ENCODE measurements at places on chromosomes 2 and 18.

DNA sequence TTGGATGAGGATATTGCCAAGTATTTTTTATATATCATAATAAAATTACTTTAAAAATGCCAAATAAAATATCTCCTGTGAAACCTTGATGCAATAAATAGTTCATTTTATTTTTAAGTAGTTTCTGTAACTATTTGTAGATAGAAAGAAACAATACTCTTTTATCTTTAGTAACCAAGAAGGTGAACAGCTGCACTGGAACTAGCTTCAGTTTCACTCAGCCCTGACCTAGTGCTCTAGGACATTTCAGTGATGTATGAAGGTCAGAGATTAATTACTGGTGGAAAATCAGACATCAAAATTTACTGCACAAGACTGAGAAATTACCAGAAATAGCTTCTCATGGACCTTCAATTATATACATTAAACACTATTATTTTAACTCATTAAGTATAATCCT lies 1305.0 kb downstream of the CNTNAP5 start:
- DNase-seq, result no peak

DNA sequence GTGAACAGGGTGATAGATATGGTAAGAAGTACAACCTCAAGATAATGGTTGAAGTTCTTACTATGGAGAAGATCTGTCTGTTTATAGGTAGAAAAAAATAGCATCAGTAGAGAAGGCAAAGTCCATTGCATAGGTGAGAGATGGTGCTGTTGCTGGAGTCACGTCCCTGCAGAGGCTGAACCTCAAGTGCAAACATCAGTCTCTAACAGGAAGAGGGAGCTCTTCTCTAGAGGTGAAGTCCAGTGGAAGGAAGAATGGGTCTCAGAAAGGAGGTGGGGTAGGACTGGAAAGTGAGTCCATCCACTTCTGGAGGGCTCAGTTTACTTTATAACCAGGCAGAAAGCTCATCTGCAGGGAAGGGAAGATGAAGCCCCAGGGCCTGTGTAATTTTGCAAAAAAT lies 337.7 kb downstream of the MEIS1 start:
- no peak for DNase-seq

DNA sequence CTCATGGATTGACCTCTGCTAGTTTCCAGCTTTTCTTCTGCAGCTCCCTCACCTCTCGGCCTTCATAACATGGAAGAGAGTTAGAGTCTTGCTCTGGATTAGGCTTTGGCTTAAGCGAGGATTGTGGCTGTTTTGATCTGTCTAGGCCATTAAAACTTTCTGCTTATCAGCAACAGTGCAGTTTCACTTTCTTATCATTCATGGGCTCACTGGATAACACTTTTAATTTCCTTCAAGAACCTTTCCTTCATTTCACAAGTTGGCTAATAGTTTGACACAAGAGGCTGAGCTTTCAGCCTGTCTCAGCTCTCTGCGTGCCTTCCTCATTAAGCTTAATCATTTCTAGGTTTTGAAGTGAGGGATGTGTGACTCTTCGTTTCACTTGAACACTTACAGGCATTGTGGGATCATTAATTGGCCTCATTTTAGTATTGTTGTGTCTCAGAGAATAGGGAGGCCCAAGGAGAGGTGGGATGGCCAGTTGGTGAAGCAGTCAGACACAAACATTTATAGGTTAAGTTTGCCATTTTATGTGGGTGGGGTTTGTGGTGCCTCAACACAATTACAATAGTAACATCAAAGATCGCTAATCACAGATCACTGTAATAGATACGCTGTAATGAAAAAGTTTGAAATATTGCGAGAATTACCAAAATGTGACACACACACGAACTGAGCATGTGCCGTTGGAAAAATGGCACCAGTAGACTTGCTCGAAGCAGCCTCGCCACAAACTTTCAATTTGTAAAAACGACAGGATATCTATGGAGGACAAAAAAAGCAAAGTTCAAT lies 129.3 kb downstream of the ZNF236 start:
- peak; percentile 59 for DNase-seq

GRCh38 chr2:233433794-233434193 lies 79.5 kb downstream of the DGKD start:
- no peak for DNase-seq

DNA sequence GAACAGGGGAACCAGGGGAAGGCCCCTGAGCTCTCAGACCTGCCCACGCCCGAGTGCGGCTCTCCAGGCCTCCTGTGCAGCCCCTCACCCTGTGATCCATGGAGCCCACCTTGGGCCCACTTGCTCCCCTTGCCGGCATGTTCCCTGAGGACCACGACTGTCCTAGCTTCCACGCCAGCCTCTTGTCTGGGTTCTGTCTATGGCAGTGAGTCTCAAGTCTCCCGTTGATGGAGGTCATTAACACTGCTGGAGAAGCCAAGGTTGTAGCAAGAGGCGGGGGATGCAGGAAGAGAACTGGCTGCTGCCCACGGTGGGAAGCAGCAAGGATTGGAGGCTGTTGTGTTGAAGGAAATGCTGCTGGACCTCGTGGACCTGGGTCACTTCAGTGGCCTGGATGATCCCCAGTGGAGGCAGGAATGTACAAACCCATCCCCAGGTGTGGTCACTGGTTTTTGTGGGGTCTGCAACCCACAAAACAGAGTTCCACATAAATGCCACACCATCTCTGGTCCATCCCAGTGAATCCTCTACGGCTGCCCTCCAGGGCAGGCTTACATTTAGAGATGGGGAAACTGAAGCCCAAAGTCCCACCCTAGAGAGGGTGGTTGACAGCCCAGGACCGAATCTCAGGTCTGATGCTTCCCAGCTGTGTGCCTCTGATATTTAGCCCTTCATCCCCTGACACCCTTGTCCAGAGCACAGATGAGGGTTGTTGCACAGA lies 150.3 kb downstream of the NDUFA10 start:
- DNase-seq, result no peak

- no peak for DNase-seq
Observed at GRCh38 chr2:192783643-192784042, 588.9 kb upstream of the TMEFF2 start.

DNA sequence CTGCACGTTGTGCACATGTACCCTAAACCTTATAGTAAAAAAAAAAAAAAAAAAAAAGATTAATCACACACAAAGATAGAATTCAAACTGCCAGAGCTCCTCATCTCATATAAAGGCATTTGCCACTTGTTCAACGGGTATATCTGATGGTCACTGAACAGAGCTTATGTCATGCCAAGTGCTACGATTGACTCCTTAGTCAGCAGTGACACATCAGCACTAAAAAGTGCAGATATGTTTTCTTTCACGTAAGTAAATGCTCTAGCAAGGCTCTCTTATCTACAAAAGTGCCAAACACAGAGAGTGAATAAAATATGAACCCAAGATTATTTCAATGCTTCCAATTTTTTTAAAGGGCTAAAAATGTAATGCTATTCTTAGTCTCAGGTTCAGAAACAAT lies 1.1 kb downstream of the LMAN1 start:
- peak; percentile 43 for DNase-seq

DNA sequence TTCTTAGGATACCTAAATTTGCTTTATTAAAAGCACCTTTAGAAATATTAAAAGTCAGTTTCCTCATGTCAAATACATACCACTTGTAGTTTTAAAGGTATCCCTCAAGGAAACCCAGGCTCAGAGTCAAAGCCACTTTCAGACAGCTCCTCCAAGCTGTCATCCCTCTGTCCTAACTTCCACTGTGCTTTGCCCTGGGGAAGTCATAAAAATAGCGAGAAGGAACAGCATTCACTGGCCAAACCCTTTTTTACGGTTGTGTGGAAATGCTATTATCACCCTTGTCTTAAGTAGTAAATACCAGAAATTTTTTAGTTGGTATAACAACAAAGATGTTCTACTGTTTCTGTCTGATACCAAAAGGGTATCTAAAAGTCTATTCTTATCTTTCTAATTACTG lies 680.5 kb downstream of the ZEB2 start:
- DNase-seq, result no peak
